ENCODE measurements at places on chromosomes 11 and 22.

GRCh38 chr11:60924110-60924905 lies at the start of gene TMEM132A:
TSS of gene TMEM132A (plus strand) at chr11:60924460. CDS start at chr11:60924634, 174 bp downstream.
- DNase-seq: no peak

- DNase-seq: no peak
Observed at GRCh38 chr22:17873116-17873515, 98.8 kb upstream of the BID start.

DNA sequence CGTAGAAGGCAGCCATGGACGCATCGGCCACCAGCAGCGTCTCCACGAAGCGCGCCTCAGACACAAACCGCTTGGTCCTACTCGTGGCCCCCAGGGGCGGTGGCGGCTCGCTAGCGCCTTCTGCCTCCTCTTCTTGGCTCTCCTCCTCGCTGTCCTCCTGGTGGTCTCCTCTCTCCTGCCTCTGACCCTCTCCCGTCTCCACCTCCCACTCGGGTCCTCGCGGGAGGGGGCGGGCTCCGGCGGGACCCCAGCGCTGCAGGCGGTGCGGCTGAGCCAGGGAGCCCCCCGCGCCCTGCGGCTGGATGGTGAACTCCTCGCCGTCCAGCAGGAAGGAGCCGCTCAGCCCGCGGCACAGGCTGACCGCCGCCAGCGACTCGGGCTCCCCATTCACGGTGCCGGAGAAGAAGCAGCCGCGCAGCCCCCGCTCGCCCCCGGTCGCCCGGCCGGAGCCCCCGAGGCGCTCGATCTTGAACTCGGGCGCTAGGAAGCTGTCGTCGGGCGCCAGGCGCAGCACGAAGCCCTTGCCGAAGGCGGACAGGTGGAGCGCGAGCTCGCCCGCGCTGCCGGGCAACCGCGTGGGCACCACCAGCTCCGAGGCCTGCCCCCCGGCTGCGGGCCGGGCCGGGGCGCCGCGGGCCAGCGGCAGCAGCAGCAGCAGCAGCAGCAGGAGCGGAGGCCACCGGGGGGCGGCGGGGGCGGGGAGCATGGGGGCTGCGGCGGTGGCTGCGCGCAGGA lies 661 bp downstream of the ADAMTS8 start:
- no peak for DNase-seq

GRCh38 chr11:11022125-11022730 lies 164.4 kb upstream of the ZBED5 start:
- no peak for DNase-seq

- peak; percentile 91 for DNase-seq
Observed at GRCh38 chr22:17084554-17085276, at the start of gene IL17RA. TSS of gene IL17RA (plus strand) at chr22:17085000. CDS start at chr22:17085092, 92 bp downstream.

- no peak for DNase-seq
Observed at GRCh38 chr11:3359092-3359824, 19.7 kb downstream of the ZNF195 start.

GRCh38 chr11:1072116-1072820 lies 2.4 kb upstream of the MUC2 start:
- DNase-seq: no peak

GRCh38 chr11:47552056-47552565 lies 821 bp downstream of the CELF1 start:
- DNase-seq: no peak

DNA sequence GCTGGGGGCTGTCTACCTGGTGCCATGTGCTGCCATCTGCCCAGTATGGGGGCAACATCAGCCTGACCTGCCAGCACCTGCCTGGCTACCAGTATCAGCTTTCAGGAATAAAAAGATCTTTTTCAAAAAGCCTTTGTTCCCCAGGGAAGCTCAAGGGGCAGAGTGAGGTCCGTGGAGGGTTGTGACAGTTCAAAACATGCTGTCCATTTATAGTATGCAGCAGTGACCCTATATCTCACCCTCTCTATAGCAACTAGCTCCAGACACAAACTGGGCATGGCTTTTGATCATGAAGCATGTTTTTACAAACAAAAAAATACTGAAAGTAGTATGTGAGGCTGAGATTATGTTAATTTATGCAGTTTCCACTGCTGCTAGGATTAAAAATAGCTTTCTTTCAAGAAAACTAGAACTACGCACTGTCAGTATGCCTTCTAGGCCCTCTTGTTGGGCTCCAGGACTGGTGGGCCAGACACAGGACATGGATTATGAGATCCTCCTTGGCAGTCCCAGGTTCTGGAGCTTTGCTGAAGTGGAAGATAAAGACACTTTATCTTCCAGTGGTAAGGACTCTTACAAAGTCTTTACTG lies 23.4 kb downstream of the NAV2 start:
- no peak for DNase-seq

DNA sequence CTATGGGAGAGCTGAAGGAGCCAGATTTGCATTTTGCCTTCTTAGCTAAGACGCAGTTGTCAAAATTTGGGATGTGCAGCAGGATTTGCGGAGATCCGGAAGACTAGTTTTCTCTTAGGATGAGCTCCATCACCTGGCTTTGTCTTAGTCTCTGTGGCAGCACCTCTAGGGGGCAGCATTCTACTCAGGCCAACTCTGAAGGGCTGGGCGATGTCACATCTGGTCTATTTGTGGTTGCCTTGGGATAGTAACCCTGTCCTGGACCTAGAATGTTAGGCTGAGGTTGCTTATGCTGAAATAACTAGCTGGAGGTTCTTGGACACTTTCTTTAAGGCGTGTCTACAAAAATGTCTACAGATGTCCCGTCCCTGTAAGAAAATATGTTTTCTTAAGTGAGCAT lies 116.2 kb downstream of the FAT3 start:
- DNase-seq: no peak

- no peak for DNase-seq
Observed at GRCh38 chr22:24812950-24813775, 7.2 kb downstream of the SGSM1 start.

- no peak for DNase-seq
Observed at GRCh38 chr11:102874852-102875251, at the start of gene MMP12. TSS of gene MMP12 (minus strand) at chr11:102874982. CDS start at chr11:102874937, 45 bp downstream.

GRCh38 chr22:25754527-25755202 lies 12.7 kb downstream of the MYO18B start:
- no peak for DNase-seq

- no peak for DNase-seq
Observed at GRCh38 chr11:70845591-70846041, 406.8 kb downstream of the SHANK2 start.

DNA sequence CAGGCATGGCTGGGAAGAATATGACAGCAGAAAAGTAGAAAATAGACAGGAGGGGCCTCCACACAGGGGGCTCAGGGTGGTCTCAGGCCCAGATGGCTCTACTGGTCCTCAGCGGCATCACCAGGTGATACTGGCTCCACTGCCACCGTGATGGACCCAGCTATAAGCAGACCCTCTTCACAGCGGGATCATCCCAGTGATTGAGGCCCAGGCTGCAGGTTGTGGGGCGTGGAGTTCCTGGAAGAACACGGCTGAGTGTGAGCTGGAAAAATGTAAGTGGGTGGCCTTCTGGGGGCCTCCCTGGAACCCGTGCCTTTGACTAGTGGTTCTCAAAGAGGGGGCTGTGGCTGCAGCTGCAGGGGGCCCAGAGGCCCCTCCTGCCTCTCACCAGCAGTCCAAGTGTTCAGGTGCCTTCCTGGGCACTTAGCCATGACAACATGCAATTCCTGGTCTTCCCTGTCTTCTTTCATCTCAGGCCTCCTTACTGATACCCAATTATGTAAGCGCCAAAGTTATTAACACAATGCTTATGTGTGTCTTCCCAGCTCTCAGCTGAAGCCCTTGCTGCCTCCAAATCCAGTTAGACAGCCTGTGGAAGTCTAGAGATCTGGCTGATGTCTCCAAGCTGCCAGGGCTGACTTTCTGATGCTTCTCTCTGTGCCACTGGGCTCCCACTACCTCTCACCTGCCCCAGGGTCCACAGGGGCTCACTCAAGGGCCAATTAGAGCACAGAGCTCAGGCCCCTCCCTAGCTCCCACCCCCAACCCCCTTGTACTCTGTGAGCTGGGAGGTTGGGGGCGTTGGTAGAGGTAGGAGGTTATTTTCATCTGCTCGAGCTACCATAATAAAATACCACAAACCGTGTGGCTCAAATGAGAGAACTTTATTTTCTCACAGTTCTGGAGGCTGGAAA lies 110.1 kb upstream of the LMO1 start:
- no peak for DNase-seq

- DNase-seq: no peak
Observed at GRCh38 chr11:31761636-31762035, 49.5 kb downstream of the PAX6 start.

DNA sequence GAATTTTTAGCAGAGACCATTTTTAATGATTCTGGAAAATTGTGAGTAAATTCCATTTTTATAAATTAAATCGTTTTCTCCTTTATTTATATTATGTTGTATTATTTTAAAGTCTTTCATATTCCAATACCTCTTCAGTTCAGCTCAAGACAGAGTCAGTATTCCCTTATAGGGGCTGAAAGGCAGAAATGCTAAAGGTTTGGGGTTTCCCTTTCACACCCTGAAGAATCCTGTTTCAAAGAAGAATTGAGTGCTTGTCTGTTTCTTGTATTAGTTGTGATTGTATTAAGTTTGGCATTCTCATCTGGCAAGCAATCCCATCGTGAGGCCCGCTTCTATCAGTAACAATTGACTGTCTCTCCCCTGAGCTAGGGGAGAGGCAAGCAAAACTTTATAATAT lies 57.4 kb downstream of the PACSIN2 start:
- no peak for DNase-seq

DNA sequence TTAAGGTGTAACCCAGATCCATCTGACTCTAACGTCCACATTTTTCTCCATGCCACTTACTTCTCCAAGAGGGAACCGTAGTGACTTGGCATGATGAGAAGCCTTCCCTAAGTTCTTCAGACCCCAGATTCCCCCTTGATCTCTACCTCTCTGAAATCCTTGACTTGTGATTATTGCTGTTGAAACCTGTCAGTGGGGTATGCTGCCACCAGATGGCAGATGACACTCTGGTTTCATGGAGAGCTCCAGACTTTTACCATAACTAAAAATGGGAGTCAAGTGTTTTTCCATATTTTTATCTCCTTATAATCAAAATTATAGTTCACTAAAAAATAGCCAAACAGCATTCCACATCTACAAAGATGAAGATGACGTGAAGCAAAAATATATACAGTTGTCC lies 504.2 kb downstream of the SOX6 start:
- DNase-seq: no peak

GRCh38 chr11:36508743-36509142 lies 1.3 kb downstream of the TRAF6 start:
- no peak for DNase-seq

GRCh38 chr11:121412000-121412587 lies 40.0 kb upstream of the SORL1 start:
- DNase-seq: no peak

GRCh38 chr11:95322539-95322938 lies 91.5 kb upstream of the SESN3 start:
- no peak for DNase-seq

DNA sequence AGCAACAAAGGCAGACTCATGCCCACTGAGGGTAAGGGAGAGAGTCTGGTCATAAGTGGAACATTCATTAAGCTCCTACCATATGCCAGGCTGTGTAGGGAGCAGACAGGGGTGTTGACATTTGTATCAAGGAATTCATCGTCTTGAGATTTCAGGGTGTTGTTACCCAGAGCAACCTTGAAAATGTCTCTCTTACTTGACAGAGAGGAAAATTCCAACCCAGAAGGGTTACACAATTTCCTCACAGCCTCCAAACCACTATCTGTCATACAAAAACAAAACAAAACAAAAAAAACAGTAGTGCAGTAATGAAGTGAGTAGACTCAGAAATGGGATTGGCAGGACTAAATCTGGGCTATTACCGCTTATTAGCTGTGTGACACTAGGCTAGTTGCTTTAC lies 113.2 kb downstream of the MIAT start:
- no peak for DNase-seq

- no peak for DNase-seq
Observed at GRCh38 chr11:92967867-92968266, 1.6 kb upstream of the MTNR1B start.

- no peak for DNase-seq
Observed at GRCh38 chr11:131977231-131977630, 606.8 kb downstream of the NTM start.

DNA sequence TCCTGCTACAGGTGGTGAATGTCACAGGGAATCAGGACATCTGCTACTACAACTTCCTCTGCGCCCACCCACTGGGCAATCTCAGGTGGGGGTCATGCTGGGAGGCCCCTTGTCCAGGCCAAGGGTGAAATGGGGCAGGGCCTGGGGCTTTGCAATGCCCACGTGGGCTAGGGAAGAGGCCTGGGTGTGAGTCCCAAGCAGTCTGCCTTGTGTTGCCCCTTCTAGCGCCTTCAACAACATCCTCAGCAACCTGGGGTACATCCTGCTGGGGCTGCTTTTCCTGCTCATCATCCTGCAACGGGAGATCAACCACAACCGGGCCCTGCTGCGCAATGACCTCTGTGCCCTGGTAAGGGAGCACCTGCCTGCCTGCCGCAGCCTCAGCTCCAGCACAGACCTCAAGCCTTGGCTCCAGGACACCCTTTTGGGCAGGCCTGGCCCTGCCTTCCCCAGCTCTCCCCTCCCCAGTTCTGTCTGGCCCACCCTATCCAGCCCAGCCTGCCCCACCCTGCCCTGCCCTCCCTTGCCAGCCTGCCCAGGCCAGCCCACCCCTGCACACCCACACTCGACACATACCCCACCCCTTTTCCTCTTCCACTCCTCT lies 9.1 kb upstream of the TAGLN start:
- no peak for DNase-seq

DNA sequence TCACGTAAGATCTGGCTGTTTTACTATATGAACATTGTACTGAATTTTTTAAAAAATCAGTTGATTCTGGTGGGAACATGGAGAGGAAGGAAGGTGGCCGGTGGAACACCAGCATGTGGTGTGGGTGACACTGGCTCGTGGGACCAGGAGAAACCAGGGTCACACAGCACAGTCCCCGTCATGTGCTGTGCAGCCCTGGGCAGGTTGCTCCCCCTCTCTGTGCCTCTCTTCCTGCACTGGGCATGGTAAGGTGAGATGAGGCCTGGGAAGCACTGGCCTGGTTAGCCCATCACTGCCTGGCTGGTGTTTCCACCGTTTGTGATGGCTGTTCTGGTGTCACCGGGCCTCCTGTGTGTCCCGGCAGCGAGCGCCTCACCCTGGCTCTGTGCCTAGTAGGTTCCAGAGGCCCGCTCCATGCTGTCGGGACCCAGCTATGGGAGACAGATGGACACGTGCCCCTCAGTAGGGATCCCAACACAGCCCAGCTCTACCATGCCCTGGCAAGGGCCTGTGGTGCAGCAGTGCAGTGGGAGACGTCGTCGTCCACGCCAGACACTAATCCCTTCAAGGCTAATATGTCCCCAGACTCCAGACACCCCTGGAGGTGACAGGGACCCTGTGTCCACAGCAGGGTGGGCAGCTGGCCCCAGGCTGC lies 88.2 kb upstream of the LINC01488 start:
- DNase-seq: no peak
